Activated CD8-positive, alpha-beta memory T cell treated with anti-CD3 and anti-CD28 coated beads for 1 hour (primary cell): ENCODE measurements at places on chromosomes 12 and 14.

GRCh38 chr12:104562763-104563162 lies 106.0 kb downstream of the CHST11 start:
- no peak for DNase-seq

DNA sequence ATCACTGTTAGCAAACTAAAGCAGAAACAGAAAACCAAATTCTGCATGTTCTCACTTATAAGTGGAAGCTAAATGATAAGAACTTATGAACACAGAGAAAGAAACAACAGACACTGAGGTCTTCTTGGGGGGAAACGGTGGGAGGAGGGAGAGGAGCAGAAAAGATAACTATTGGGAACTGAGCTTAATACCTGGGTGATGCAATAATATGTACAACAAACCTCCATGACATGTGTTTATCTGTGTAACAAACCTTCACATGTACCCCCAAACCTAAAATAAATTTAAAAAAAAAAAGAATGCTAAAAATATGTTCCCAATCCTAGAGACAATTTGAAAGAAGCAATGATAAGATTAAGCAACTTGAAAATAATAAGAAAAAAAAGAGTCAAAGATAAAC lies 89.5 kb downstream of the SOX5 start:
- DNase-seq = no peak

DNA sequence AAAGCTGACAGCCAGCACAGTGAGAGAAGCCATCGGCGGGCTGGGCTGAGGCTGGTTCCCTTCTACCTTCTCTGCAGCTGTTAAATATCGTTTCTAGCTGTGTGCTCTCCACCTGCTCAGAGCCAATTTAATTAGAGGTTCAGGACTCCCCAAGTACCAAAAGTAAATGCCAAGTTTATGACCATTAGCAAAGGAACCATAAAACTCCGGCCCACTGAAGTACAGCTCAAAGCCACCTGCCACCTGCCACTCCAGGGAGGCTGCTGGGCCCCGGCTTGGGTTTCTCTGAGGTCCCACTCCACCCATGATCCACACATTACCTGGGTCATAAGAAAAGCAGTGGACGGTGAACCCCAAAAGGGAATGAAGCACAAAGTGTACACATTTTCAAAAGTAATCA lies 272.8 kb downstream of the KSR2 start:
- DNase-seq = no peak

GRCh38 chr12:29455087-29455486 lies 42.4 kb downstream of the OVCH1 start:
- no peak for DNase-seq

GRCh38 chr12:126747530-126748149 lies 1519.3 kb upstream of the TMEM132C start:
- DNase-seq = peak; percentile 40

- no peak for DNase-seq
Measured at GRCh38 chr12:127172861-127173260, 1094.1 kb upstream of the TMEM132C start.

GRCh38 chr14:104855532-104856090 lies 9.5 kb upstream of the CEP170B start:
- no peak for DNase-seq

GRCh38 chr14:100652744-100653143 lies 65.5 kb upstream of the BEGAIN start:
- no peak for DNase-seq

- no peak for DNase-seq
Measured at GRCh38 chr12:103501447-103501846, 5.7 kb upstream of the C12orf42 start.

- no peak for DNase-seq
Measured at GRCh38 chr14:100289916-100290606, 16.2 kb downstream of the SLC25A29 start.

DNA sequence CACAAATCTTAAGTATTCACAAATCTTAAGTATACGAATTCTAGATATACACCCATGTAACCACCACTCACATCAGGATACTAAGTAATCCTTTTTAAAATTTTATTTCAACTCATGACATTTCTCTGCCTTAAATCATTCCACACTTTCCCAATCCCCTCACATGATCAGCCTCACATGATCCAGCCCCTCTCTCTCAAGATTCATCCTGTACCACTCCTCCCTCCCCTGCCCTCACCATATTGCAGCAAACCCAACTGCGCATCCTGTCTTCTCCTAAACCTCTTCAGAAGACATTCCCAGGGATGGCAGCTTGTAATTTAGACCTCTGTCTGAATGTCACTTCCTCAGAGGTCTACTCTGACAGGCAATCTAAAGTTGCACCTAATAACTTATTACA lies 1.7 kb upstream of the EIF4B start:
- DNase-seq = no peak

DNA sequence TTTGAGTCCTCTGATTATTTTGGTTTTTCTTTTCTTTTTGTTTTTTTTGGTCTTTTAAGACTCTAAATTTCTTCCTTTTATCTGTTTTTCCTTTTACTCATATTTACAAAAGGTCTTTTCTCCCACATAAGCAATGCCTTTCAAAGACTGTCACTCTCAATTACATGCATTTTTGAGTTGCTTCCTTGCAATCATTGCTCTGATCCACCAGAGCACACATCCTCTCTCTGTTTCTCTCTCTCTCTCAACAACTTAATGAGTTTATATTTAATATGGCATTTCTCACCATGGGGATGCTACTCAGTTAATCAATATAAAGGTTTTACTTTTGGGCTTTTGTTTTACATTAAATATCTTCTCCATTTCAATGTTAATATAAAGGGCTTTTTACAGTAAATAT lies 62.7 kb upstream of the OR10AD1 start:
- DNase-seq = no peak

DNA sequence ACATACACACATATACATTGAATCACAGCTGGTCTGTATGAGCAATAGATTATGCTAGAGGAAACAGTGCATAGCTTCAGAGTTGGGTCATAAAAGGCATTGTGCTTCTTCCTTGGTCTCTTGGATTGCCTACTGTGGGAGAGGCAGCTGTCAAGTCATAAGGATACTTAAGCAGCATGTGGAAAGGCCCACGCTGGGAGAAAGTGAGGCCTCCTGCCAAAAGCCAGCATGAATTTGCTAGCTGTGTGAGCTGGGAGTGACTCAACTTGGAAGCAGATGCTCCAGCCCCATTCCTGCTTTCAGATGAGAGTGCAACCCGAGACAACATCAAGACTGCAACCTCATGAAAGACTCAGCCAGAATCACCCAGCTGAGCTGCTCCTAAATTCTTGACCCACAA lies 311.9 kb upstream of the TBX3 start:
- DNase-seq = no peak

- DNase-seq = no peak
Measured at GRCh38 chr12:77049767-77050353, 15.5 kb downstream of the E2F7 start.

- DNase-seq = no peak
Measured at GRCh38 chr14:85599939-85600338, 70.0 kb downstream of the FLRT2 start.

DNA sequence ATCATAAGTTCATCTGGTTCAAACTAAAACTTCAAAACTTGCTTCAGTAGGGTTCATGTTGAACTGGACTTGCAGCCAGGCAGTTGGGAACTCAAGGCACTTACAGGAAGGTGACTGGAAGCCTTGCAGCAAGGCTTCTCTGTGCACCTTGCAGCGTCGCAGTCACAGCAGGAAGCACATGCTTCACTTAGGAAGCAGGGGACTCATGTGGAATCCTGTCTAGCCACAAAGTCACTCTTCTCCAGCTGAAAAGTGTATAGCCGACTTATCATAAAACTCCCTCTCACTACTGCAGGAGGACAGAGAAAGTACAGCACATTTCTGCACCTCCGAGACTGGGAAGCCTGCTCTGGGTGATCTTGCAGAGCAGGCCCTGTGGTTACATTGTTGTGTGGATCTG lies 114.0 kb upstream of the PRB2 start:
- no peak for DNase-seq

DNA sequence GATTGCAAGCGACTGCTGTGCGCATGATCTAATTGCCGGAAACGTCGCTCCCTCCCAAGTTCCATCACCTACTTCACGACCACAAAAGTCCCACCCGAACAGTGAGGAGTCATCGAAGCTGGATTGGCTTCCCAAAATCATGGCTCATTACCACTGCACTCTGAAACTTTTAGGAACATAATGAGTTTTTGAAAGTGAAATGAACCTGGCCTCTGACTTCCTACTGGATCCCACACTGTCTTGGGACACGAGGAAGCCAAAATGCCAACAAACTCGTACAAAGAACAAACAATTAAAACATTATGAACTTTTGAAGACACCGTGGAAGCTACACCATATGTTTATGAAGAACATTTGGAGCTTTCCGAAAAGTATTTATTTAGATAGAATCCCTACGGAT lies 334.8 kb upstream of the TMPO start:
- no peak for DNase-seq

GRCh38 chr12:109764776-109765445 lies 51.3 kb downstream of the FAM222A start:
- no peak for DNase-seq

- DNase-seq = no peak
Measured at GRCh38 chr12:131375972-131376345, 334.9 kb upstream of the SFSWAP start.

GRCh38 chr12:78290606-78291345 lies 460.1 kb downstream of the NAV3 start:
- DNase-seq = no peak

DNA sequence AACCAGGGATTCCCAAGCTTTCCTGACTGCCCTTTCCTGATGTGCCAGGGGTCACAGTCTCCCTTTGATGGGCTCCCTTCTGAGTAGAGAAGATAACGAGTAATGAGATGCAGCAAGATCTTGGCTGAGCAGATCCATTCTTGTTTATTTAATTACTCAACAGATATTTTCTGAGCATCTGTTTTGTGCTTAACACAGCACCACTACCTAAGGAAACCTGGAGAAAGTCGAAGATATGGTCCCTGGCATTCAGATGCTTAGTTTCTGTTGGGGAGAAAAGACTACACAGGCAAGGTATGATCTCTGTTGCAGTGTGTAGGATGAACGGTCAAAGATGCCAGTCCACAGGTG lies 3.9 kb downstream of the AJUBA start:
- DNase-seq = no peak

DNA sequence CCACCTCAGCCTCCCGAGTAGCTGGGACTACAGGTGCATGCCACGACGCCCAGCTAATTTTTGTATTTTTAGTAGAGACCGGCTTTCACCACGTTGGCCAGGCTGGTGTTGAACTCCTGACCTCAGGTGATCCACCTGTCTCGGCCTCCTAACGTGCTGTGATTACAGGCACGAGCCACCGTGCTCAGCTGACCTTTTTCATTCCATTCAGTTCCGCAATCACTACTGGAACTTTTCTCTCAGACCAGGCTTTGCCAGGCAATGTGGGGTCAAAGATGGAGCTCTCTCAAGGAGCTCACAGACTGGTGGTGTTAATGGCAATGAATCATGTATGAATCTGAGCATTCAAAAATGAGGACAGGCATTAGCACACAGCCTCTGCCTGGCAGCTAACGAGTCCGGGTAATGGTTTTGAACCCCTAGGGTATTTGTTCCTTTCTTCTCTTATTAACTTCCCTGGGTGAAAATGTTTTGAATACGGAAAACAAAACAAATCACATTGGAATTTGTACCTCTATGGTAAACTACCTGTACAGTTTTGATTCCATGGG lies 9.4 kb upstream of the TCHP start:
- no peak for DNase-seq

- no peak for DNase-seq
Measured at GRCh38 chr12:66584673-66585072, 94.2 kb downstream of the GRIP1 start.

- no peak for DNase-seq
Measured at GRCh38 chr14:61475316-61475715, 153.9 kb downstream of the PRKCH start.

- no peak for DNase-seq
Measured at GRCh38 chr12:3727877-3728632, 24.9 kb downstream of the CRACR2A start.

GRCh38 chr12:8605057-8605456 lies 7.6 kb downstream of the AICDA start:
- no peak for DNase-seq

DNA sequence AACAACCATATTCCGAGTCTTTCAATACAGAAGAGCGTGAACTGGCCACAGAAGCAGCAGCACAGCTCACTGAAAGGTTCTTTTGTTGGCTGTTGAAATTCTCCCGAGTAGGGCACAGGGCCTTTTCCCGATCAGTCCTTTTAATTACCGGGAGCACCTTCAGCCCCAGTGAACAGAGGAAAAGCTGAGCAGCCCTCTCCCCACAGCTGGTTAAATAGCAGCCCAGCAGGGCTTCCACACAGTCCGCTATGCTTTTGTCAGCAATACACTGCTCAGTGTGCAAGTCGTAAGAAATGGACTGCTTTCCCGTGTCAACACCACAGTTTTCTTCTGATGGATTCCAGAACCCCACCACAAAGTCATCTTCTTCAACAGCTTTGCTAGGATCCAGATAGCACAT lies 61.3 kb downstream of the DICER1 start:
- no peak for DNase-seq

DNA sequence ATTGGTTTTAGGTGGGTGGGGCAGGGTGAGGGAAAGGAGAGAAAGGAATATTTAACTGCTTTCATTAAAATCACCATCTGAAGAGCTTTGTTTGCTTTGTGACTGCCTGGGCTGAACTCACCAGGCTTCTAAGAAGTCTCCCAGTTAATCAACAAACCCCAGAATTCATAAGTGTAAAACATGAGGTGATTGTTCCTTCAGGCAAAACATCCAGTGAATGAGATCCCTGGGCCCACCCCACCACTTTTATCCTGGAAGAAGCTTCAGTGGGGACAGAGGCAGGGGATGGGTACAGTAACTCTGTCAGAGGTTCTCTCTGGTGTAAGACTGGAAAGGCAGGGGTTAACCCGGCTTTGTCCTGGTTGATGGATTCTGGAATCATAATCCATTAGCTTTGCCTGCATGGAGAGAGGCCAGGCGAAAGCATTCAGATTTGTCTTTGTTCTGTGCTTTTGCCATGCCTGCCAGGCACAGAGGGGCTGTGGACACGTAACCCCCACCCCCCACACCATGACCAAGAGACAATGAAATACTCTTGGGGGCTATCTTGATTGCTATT lies 16.7 kb downstream of the PDE1B start:
- no peak for DNase-seq

DNA sequence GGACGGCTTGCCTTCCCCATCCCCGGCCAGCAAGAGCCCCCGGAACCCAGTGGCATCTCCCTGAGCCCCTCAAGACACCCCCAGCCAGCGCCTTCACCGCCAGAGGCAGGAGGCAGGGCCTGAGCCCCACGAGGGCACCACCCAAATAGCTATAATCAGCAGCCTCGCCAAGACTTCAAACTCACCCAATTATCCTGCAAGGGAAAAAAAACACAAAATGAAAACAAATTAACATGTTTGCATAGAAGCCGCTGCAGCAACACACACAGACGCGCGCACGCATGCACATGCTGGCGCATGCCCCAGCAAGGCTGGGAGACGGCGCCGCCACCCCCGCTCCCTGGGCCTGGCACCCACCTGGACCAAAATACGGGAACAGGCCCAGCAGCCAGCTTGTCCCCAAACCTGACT lies 15.8 kb downstream of the FAM222A start:
- no peak for DNase-seq

GRCh38 chr14:58750321-58751269 lies 112.8 kb downstream of the DACT1 start:
- DNase-seq = no peak

- DNase-seq = no peak
Measured at GRCh38 chr12:117063162-117063911, 35.9 kb downstream of the TESC start.

GRCh38 chr12:124898200-124898922 lies 16.1 kb downstream of the UBC start:
- DNase-seq = peak; percentile 44
